ENCODE measurements at places on chromosomes 5 and 9.

DNA sequence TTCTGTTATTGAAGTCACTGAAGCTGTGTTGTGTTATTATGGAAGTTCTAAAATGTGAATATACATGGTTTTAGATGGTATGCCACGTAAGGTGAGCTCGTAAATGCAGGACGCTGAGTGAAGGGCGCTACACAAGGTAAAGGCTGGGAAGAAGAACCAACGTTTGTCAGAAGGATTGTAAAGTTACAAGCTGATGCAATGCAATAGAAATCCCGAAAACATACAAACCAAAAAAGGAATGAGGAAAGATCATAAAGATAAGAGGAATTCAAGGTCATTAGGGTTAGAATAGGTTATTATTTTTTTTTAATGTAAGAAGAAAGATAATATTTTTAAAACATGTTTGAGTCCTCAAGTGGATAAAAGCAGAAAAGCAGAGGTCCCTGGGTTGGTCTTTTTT is 538.6 kb downstream of the CDH12 start:
- no peak for DNase-seq

- DNase-seq, result no peak
Observed at GRCh38 chr9:118957585-118957984, 411.6 kb downstream of the BRINP1 start.

- no peak for DNase-seq
Observed at GRCh38 chr9:93357649-93358048, 93.8 kb upstream of the FAM120A start.

DNA sequence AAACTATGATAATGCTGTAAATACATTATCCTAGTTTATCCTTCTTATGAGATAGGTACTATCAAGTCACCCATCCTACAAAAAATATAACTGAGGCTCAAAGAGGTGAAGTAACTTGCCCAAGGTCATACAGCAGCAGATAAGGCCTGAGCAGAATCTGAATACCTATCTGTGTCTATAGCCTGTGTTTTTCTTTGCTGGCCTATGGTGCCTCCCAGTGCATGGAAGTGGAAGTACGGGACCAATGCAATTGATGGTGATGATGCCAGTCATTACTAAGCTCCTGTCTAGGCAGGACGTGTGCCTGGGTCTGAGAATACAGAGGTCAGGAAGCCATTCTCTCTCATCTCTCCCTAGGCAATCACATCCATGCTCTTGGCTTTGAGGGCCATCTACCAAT is 67.8 kb downstream of the FAT2 start:
- DNase-seq, result peak; percentile 12

- DNase-seq, result no peak
Observed at GRCh38 chr5:83414601-83415000, 56.9 kb upstream of the VCAN start.
